ENCODE measurements at places on chromosomes 3 and 15.
A peak's percentile ranks its signal among the peaks of the same experiment; 100 is the strongest.

DNA sequence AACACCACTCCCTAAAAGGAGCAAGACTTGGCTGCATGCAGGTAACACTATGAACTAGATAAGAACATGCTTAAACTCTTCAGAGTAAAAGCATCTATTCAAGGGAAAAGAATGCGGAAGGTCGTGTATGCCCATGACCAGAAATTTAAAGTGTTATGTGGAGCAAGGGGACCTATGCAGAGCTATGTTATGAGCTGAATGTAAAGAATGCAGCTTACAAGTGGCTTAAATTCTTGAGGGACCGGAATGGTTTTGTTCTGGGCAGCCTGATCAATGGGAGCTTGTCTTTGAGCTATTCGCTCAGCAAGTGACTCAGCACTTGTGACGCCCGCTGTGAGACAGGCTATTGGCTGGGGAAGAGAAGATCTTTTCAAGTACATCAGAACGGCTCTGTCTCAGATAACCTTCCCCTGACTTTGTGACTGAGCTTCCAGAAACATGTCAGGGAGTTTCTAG is 367.5 kb upstream of the THBS1 start:
- DNase-seq: peak; percentile 90

GRCh38 chr3:48614044-48614443 is 4.6 kb upstream of the UQCRC1 start:
- DNase-seq: peak; percentile 91

- DNase-seq: no peak
Measured at GRCh38 chr15:48058371-48058770, 62.4 kb upstream of the SLC24A5 start.

DNA sequence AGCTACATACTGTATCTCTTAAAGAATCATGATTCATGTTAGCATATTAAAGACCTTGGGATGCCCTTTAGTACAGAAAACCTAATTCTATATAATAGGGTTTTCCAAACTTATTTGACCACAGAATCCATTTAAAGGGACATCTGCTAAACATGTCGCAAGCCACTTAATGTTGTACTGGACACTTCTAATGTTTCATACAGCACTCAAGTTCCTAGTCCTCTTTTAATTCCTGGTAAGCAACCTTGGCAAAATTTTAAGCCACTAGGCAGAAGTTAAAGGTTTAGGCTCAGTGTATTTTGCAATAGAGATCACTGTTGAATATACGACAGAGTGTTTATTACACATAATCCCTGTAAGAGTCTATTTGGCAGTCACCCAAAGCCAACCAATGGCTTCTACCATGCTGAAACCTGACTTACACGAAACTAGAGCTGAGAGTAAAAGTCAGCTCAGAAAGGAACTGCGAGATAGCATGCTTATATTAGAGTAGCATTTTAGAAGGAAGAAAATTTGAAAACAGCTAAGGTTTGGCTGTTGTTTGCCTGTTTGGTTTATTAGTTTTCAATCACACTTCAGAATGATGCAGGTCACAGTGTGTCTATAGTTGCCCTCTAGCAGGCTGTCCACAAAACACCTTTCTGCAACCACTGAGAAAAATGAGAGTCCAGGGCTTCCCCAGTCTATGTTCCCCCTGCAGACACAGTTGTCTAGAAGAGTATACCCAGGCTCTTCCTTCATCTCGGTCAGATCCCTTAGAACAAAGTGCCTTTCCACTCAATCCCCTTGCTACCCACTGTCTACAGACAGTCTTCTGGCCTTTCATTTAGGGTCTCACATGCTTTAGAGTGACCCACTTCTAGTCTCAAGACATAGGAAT is 104.4 kb downstream of the FMN1 start:
- DNase-seq: peak; percentile 90

DNA sequence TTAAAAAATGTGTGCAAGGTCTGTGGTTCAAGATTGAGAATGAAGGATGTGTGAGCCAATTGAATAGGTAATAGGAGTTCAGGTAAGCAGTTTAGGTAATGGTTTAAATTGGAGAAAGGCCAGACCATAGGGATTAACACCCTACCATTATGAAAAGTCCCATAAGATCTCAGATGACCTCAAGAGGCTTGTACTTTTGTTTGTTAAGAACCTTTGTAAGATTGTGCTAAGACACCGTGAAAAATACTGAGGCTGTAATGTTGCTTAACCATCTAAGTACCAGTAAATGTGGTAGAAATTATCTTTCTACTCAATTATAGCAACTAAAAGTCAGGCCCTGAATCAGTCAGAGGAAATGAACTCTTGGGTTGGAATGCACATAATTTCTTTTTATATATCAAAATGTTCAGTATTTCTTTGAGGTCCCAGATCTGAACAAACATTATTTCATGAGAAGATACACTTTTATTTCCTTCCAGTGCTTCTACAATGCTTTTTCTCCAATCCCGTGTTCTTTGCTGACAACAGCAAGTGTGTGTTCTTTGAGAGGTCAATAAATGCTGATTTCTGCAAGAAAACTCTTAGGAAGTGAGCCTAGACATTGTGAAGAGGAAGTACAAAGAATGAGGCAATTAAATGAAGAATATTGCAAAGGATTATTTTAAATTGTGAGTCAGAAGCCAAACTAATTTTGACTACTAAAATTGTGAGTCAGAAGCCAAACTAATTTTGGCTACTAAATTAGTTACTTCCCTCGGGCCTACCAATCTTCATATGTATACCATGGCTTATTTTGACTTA is 66.4 kb downstream of the TCF12 start:
- no peak for DNase-seq

DNA sequence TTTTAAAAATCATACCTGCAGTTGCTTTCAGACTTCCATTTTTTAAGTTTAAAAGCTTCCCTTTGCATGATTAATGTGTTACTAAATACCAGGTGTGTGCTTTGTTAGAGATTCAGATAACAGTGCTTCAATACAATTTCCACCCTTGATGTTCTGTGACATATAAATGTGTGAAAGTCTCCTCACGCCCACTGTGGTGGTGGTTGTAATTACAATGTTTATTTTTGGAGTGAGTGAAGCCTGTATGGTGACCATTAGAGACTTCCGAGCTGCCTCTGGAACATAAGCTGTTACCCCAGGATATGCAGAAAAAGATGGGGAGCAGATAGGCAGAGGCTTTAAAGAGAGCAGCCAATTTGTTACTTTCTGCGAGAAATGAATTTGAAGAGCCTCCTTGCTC is 57.2 kb downstream of the P3H2 start:
- DNase-seq: no peak

DNA sequence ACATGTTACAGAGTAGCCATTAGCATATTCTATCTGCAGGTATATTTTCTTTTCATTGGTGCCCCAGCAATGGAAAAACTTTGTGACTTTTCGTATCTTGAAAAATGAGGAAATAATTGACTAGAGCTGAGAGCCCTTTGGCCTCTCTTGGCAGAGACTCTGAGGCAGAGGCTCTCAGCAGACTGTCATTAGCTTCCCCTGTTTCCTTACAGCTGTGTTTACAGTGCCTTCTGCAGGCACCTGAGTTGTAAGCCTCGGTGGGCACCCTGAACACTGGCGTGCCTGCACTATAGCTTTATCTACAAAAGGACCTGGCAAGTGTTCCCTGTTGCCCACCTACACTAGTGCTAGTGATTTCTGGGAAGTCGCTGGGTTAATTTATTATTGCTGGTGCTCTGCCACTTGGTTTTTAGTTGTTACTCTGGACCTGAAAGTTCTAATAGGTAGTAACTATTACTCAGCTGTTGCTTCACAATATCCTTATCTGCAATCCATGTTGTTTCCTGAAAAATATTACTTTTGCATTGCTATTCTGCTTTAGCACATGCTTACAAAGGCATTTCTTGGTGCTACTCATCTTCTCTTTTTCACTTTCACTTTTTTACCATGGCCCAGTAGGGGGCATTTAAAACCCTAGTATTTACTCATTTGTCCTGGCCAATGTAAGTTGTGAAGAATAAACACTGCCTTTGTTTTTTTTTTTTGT is 7.8 kb upstream of the GPR171 start:
- no peak for DNase-seq

- DNase-seq: no peak
Measured at GRCh38 chr3:117441851-117442250, 732.3 kb downstream of the TUSC7 start.

- DNase-seq: no peak
Measured at GRCh38 chr3:47912006-47912504, 104.2 kb downstream of the MAP4 start.

DNA sequence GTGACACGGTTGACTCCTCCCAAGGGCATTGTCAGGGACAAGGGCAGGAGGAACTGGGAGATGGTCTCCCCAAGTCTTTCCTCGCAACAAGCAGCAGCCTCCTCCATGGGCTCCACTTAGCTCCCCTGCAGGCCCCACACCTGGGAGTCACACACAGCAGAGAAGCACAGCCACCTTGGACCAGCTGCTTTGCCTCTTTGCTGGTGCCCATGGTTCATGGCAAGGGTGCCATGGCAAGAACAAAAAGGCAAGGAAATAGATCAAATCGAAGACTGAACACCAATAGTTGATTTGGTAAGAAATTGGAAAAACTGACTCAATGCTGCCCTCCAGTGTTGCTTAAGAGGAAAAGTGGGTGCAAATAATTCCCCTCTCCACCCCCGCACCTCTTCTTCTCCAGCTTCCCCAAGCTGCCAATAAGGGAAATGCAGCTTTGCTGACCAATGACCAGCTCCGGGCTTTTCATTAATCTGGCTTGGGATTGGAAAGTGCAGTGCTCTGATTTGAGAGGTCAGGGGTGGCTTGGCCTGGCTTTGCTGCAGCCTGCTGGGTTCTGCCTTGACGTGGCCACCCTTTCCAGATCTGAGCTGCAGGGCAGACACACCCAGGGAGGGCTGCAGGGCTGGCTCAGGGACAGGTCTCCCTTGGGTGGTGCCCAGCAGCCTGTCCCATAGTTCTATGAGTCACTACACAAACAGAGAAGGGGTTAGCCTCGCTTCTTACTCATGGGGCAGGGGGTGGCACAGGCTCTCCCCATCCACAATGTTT is 162.0 kb downstream of the KLF13 start:
- peak; percentile 91 for DNase-seq

- DNase-seq: no peak
Measured at GRCh38 chr15:51262463-51262862, 75.9 kb downstream of the CYP19A1 start.

DNA sequence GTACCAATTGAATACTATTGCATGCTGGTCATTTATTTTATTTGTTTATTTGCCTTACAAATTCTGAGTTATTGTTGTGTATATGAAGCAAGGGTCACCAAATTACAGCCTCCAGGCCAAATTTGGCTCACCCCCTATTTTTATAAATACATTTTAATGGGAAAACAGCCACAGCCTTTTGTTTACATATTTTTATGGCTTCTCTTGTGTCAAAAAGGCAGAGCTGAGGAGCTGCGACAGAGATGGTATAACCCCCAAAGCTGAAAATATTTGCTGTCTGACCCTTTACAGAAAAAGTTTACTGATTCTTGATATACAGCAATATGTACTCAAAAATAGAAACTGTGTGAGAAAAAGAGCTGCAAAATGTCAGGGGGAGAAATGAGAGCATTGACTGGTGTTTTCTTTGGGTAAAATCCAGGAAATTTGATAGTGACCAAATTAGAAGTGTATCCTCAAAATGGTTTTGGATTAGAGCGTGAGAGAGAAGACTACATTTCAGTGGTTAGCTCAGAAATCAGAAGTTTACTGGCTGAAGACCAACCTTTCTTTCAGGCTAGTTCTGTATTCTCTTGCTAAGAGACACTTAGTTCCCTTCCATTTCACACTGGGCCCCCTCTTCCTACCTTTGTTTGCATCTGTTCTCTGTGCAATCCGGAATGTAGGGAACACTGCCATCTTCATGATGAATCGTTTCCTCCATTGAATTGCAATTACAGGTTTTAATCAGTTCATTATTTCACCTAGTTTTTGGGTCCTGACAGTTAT is 757.8 kb downstream of the AGBL1 start:
- no peak for DNase-seq

- DNase-seq: no peak
Measured at GRCh38 chr3:139463466-139463865, 12.8 kb downstream of the RBP2 start.

- no peak for DNase-seq
Measured at GRCh38 chr3:101571028-101571895, 2.7 kb upstream of the PCNP start.

DNA sequence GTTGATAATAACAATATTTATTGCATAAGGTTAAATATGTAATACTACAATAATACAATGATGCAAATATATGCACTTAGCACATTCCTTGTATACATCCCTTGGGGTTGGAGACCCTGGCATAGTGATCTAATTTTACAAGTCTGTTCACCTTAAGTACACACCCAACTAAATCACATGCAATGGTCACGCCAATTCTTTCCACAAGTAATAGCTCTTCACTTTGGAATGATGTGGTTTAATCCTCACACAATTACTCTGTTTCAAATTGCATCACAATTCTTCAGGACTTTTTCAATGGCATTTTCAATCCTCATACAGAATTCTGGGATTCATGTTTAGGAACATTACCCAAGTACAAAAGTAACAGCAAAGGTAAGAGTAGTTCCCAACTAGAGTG is 27.3 kb upstream of the SPRED1 start:
- DNase-seq: no peak

DNA sequence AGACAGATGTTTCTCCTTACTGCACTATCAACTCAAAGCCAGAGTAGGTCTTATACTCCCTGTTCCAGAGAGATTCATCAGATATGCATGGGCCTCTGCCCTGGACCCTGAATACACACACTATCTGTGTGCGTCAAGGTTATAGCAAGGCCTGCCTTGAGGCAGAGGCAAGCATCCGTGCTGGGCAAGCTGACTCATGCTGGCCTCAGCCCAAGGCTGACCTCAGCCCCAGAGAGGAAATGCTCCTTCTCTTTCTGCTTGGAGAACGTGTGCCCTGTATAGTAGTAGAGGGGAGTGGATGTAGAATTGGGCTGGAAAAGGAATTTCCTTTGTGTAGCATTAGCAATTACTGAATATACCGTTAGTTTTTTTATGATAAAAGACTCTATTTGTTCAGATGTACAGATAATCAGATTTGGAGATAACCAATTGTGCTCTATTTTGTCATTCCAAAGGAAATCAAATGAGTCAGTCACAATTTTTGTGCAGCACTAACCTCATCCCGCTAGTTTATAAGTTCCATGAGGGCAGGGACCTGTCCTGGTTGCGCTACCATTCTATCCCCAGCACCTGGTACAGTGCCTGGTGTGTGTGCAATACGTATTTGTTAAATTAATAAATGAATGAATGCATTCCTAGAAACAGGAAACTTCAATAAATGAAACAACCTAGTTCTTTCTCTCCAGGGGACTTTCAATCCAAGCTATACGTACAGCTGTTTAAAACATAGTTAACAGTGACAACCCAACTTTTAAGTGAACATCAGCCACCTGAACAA is 13.3 kb upstream of the PAQR9 start:
- DNase-seq: peak; percentile 89

- DNase-seq: no peak
Measured at GRCh38 chr15:66951531-66952320, 113.7 kb upstream of the SMAD3 start.

DNA sequence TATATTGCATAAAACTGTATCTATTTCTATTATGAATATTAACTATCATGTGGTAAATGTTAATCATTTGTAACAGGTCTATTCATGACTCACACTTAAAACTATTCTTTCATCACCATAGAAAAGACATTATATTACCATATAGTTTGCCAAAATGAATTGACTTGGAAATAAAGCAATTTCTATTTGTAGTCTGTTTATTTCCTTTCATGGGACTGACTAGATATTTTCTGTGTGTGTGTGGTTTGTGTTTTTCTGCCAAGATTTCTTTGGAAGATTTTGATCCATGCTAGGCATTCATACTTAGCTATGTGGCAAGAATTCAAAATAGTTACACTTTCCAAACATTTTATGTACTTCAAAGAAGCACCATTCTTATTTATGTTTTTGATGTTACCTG is 522.5 kb upstream of the AGTR1 start:
- no peak for DNase-seq

Measured in mesenchymal stem cell (in vitro differentiated cells and primary cell).